SK-N-DZ (cell line): ENCODE measurements at places on chromosomes 1 and 21.

DNA sequence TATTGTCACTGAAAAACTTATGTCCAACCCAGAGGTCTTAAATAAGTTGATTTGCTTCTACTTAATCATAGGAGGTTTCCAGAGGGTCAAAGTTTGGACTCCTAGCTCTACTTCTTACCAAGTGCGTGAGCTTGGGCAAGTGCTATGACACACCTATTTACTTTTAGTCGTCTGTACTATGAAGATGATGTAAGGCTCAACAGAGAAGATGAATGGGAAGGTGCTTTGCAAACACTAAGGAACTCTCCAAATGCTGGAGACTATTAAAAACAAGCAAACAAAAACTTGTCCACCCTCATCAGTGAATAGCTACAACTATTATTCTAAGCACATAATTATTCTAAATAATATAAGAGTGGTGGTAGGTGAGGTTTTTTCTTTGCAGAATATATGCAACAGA lies 232.3 kb upstream of the USP24 start:
- DNase-seq = no peak

- DNase-seq = no peak
Observed at GRCh38 chr1:11654939-11655808, 497 bp downstream of the FBXO44 start.

DNA sequence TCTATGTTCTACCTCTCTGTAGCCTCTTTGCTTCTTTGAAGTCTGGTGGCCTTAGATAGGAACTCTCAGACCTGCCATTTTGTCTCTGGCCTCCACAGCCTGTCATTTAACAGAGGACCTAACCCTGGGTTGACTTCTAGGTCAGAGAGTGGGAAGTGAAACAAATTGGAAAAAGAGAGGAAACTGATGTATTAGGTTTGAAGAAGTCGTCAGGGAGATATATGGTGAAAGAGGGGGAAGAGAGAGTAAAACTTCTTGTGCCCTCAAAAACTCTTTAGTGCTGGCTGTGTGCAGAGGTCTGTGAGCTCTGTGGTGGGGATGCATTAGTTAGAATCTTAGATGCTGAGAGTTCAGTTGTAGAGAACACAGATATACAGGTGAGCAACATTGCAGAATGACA lies 30.2 kb upstream of the CD1D start:
- DNase-seq = no peak

DNA sequence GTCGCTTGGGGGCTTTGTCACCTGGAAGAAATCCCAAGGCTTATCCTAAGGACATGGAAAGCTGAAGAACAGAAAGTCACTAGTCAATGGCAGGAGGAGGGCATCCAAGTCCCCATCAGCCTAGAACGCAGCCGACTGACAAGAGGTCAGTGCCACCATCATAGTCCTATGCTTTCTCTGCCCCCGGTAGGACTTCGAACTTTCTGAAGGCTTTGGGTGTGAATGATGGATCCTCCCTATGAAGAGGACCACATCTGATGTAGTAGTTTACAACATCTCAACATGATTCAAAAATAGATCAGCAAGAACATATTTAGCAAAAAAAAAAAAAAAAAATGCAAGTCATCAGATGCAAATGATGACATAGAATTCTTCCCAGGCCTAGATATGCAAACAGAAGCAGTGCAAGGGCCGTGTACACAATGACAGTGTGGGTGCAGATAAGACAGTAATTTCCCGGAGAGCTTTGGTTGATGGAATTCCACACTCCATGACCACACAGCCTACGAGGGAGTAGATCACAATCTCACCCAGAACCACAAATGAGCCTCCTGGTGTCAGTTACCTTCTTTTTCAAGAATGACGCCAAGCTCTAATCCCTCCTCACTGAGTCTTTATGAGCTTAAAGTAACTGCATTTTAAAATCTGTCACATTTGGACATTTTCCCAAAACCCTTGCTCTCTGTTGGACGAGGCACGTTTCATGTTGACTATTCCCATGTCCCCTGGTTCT lies 88.2 kb downstream of the PSMG1 start:
- DNase-seq = no peak

DNA sequence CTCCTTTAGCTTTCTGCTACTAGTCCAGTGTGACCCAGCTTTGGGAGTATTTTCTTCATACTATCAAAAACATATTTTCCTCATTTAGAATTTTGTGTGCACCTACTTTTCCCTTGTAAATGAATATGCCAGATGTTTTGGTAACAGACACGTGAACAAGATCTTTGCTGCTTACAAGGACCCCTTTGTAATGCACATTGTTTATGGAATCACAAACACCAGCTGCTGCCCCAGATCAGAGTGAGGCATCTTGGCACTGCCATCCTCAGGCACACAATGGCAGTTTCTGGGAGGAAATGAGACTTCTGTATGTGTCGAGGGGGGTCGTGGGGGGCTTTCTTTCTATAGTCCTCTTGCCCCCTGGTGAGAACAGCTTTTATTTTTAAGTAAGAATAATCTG lies 115.7 kb downstream of the RGL1 start:
- DNase-seq = no peak

GRCh38 chr1:70892930-70893329 lies 154.7 kb downstream of the PTGER3 start:
- DNase-seq = no peak

DNA sequence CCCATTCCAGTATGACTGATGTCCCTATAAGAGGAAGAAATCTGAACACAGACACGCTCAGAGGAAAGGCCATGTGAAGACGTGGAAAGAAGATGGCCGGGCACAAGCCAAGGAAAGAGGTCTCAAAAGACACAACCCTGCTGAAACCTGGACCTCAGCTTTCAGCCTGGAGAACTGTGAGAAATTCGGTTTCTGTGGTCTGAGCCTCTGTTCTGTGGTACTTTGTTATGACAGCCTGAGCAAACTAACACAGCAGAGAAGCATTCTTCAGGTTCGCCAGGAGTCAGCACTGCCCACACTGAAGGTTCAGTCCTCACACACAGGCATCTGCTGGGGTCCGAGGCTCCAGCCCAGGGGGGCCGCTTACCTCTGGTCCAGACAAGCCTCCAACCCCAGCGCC lies 37.7 kb downstream of the SEC16B start:
- no peak for DNase-seq

DNA sequence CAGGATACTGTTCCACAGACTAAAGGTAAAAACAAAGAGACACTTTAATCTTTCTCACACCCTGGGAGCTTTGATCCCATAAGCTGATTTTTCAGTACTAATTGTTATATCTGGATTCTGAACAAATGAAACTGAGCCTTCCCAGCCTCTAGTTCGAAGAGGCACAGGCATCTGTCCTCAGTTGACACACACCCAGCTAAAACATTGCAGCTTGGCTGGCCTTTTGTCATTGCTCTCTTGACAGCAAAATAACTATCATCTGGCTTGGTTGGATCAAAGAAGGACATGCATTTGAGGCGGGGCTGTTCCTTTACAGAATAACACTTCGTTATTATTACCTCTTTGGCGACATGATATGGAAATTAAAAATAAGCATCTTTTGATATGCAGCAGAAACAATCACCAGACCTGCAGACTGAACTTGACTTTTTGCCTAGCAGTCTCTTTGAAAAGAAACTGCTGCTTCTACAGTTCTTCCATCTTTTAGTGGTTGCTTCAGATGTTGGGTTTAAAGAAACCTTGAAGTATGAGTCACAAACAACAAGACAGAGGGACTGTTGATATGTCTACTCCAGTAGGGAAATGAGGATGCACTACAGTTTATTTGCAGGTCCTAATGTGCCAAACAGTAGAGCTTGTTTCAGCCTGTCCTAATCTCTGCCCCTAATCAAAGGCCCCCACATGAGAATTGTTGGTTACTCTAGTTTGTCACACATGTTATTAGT lies 166.5 kb downstream of the TPR start:
- no peak for DNase-seq

DNA sequence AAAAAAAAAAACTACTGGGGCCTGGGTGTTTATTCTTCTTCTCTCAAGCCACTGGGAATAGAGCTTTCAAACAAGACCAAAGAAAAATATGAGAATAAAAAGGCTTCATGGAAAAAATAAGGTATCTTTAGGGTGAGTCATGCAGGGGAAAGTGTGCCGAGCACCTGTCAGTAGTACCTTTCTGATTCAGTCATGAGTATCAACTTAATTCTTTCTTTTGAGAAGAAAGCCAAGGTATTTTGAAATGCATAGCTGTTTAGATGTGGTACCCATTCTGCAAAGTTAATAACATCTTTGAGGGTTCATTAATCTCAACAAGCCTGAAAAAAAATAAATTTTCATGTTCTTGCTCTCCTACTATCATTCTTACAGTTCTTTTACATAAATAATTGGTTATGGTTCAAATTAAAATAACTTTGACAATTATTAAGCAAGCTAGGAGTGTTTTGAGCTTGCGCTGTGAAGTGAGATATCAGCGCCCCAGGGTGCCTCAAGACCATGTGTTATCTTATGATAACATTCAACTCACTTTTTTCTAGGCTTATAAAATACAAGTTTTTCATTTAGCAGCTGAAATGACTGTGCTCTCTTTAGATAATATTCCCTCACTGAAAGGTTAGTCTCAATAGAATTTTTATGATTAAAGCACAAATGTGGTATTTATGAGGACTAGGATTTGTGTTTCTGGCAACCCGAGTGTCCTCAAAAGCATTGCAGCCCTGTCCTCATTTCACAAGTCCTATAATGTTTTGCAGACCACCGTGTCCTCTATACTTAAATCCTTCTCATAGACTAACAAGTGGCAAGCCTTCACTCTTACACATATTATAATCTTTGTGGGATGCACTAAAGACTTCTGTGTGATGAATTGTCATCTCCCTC lies 138.6 kb downstream of the SLC44A5 start:
- no peak for DNase-seq
